NCI-H774 (cell line): ENCODE measurements at places on chromosomes 12 and 14.

DNA sequence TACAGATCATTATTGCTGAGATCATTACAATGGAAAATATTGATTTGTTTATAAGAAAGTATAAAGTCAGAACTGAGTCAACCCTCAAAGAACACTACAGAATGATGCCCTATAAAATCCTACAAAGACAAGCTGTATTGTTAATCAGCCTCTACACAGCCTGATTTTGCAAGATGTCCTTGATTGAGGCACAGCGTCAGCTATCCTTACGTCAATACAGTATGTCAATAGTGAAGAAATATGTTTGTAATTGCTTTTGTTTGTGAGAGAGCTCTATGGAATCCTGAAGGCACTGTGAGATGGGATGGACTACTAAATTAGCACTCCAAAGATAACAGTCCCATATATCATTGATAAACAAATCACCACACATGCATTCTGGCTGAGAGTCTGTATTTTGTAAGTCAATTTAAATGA is 70.7 kb downstream of the RASSF9 start:
- peak; percentile 52 for DNase-seq

DNA sequence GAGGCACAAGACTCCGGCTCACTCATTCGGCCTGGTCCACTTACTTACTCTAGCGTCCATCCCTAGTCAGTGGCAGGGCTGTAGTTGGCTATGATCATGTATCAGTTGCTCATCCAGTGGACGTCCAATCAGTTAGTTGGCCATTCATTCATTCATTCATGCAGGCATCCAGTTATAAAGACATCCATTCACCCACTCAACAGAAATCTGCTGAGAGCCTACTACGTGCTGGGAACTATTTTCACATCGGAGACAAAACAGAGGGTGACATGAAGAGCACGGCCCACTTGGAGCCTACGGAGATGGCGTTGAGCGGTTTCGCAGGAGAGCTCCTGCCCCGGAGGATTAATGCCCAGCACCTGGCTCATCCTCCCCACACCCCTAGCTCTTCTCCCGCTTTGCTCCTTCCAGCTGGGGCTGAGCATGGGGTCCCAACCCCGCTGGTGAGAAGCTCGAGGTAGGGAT is 49.7 kb downstream of the SNAPC1 start:
- DNase-seq, result no peak

DNA sequence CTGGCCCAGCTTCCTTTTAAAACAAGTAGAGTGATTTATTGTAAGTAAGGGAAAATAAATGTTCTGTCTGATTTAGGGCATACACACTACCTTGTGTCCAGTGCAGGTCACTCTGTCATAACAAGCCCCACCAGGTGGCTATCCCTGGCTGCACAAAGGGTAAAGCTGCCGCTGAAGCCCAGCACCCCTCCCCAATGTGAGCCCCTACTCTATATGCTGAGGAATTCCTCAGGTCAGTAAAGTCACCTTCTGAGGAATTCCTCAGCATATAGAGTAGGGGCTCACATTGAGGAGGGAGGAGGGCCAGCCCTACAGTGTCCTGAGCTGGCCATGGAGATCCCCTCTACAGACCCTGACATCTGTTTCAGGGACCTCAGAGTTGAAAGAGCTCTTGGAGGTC is 67.2 kb downstream of the TBC1D30 start:
- DNase-seq, result no peak

GRCh38 chr14:89641495-89642175 is 224.6 kb upstream of the FOXN3 start:
- no peak for DNase-seq

DNA sequence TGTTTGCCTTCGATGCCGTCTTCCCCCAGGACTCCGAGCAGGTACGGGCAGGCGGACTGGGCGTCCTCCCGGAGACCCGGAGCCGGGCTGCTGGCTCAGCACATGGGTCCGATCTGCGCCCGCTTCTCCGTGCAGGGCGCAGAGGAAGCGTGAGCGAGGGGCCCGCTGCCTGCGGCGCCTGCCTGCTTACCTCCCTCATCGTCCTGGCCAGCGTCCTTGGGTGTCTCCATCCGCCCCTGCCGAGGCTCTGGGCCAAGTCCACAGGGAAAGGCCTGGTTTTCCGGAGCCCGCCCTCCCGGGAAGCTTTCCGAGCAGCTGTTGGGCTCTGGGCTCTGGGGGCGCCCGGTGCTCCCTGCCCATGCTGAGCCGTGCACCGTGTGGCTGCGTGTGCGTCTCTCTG is 33.5 kb downstream of the KIF26A start:
- DNase-seq, result no peak

- no peak for DNase-seq
Measured at GRCh38 chr14:91346838-91347173, 70.8 kb downstream of the CCDC88C start.

GRCh38 chr14:76814726-76815645 is 2.3 kb upstream of the ANGEL1 start:
- DNase-seq, result no peak

- no peak for DNase-seq
Measured at GRCh38 chr14:51883232-51883631, 22.8 kb downstream of the GNG2 start.

DNA sequence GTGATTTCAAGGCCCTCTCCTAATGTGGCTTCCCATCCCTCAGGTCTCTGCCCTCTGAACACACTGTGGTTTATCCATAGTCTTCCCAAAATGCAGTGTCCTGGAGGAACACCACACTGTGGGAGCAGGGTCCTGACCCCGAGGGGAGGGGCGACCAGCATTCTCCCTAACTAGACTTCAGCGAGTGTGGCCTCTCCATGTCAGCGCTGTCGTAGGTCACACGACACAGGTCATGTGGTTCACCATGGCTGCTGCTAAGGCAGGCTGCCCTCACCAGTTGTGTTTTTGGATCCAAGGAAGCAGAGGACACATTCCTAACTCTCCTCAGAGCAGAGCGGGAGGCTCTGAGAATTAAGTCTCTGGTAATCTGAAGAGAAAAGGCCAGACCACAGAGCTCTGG is 50.5 kb downstream of the SSH1 start:
- no peak for DNase-seq

DNA sequence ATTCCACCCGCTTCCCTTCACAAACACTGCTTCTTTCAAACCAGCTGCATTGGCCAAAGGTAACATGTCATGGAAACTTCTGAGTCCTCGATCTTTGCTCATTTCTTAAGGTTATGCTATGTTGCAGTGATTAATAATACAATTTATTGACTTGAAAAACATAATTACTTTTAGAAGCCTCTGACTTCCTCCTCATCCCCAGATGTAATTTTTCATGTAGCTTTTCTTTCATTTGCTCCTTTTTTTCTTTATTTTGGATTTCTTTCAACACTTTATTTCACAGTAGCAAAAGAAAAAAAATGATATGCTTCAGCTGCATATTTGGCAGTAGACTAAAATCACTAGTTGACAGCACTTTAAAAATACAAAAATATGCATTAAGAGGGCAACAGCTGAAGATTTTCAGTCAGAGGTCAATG is 116.2 kb downstream of the LRRIQ1 start:
- no peak for DNase-seq

GRCh38 chr12:84756961-84757360 is 155.6 kb downstream of the SLC6A15 start:
- no peak for DNase-seq

DNA sequence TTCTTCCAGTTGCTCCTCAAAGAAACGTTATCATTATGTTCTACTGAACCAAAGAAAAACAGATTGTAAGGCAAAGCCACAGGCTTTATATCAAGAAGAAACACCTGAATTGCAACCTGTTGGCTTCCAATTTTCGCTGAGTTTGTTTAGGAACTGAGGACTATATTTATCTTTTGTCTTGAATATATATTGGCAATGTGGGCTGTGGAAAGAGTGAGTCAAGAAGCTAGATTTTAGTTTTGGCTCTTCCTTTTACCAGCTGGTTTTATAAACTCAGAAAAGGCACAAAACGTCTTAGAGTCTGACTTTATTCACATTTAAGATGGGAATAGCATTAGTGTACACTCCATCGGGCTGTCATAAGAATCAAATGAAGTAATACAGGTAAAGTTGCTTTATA is 10.4 kb upstream of the PTHLH start:
- DNase-seq, result no peak

GRCh38 chr12:22728987-22729386 is 104.0 kb downstream of the ETNK1 start:
- DNase-seq, result no peak

- DNase-seq, result no peak
Measured at GRCh38 chr14:41303506-41303905, 303.2 kb upstream of the LRFN5 start.

- no peak for DNase-seq
Measured at GRCh38 chr12:57416039-57416996, 14.5 kb downstream of the R3HDM2 start.

DNA sequence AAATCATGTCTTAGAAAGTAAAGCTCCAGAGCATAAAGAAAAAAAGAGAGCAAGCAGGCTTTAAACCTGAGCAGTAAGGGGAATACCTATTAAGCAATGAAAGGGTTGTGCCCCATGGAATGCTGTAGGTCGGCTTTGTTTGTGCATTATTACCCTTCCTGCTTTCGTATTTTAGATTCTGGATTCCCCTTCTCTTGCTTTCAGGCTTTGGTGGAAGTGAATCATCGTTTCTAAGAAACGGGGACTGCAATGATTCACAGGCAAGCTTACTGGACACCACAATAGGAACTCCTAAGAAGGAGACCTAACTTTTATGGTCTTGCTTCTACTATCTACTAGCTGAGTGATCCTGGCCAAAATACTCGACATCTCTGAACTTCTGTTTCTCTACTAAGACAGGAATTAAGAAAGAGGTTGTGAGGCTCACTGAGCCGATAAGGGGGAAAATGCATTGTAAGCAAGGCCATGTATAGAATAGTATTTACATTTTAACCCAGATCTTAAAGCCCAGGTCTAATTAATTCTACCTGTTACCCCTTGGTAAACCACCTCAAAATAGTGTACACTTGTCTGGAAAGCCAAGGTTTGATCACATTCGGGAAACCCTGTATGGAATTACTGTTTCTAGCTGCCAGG is 1.2 kb upstream of the BMAL2 start:
- no peak for DNase-seq

GRCh38 chr14:96049932-96050331 is 10.8 kb downstream of the C14orf132 start:
- DNase-seq, result no peak

GRCh38 chr12:52355176-52355575 is 12.1 kb downstream of the KRT85 start:
- no peak for DNase-seq

- DNase-seq, result no peak
Measured at GRCh38 chr12:31605531-31605930, 14.6 kb upstream of the DENND5B start.

GRCh38 chr12:67621112-67621511 is 27.4 kb upstream of the DYRK2 start:
- DNase-seq, result no peak
